Stimulated activated CD4-positive, alpha-beta T cell treated with anti-CD3 and anti-CD28 coated beads, Interleukin-4, amount 100 ng/mL, for 24 hours (primary cell): ENCODE measurements at places on chromosomes 1 and 21.

DNA sequence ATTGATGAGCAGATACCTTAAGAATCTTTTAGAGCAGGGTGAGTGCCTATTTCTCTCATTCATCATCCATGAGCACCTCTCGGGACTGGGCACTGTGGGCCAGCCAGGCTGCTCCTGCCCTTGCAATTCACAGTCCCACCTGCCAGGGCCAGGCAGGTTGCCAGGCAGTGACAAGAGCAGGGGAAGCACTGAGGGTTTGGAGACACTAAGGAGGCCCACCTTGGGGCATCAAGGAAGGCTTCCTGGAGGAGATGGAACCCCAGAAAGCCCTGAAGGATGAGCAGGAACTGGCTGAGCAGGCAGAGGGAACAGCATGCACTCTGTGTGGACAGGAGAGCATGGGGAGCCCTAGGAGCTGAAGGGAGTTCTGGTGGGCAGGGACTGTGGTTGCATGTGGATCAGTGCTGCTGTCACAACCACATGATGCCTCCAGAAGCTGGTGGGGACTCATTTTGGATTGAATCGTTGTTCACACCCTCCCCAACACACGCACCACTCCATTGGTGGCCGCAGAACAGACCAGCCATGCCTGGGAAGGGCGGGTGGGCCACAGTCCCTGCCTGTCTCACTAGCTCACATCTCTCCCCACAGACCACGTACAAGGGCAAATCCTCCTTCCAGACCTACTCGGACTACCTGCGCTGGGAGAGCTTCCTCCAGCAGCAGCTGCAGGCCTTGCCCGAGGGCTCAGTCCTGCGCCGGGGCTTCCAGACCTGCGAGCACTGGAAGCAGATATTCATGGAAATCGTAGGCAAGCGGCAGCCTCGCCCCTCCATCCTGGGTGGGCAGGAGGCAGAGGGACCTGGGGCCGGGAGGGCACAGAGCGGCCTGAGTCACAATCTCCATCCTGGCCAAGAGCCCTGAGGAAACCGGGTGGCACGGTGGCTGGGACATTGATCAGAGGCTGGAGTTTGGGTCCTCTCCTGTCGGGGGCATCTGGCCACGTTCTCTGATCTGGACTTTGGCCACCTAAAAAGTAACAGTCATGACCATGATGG, 55.1 kb downstream of the DISP3 start:
- no peak for DNase-seq

- no peak for DNase-seq
These were observed 139.9 kb downstream of the ASTN1 start for GRCh38 chr1:177024623-177025022.

GRCh38 chr1:6424619-6425593, at the start of gene ESPN:
Gene ESPN (plus strand): TSS chr1:6424776. CDS start chr1:6424956, 180 bp downstream.
- no peak for DNase-seq

GRCh38 chr1:159960721-159961381, 6.8 kb upstream of the SLAMF9 start:
- DNase-seq = no peak

- DNase-seq = no peak
These were observed 23.8 kb downstream of the CACNA1S start for GRCh38 chr1:201088395-201088794.

DNA sequence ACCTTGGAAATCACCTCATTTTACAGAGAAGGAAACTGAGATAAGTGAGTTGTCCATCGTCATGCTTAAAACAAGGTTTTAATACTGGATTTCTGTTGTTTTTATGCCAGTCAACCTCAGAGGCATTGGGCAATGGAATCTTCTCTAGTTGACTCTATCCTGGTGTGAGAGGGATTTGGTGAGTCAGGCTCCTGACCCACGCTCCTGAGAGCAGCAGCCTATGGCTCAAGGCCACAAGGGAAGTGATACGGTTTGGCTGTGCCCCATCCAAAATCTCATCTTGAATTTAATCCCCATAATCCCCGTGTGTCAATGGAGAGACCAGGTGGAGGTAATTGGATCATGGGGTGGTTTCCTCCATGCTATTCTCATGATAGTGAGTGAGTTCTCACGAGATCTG, 90.1 kb downstream of the TLR5 start:
- DNase-seq = no peak

DNA sequence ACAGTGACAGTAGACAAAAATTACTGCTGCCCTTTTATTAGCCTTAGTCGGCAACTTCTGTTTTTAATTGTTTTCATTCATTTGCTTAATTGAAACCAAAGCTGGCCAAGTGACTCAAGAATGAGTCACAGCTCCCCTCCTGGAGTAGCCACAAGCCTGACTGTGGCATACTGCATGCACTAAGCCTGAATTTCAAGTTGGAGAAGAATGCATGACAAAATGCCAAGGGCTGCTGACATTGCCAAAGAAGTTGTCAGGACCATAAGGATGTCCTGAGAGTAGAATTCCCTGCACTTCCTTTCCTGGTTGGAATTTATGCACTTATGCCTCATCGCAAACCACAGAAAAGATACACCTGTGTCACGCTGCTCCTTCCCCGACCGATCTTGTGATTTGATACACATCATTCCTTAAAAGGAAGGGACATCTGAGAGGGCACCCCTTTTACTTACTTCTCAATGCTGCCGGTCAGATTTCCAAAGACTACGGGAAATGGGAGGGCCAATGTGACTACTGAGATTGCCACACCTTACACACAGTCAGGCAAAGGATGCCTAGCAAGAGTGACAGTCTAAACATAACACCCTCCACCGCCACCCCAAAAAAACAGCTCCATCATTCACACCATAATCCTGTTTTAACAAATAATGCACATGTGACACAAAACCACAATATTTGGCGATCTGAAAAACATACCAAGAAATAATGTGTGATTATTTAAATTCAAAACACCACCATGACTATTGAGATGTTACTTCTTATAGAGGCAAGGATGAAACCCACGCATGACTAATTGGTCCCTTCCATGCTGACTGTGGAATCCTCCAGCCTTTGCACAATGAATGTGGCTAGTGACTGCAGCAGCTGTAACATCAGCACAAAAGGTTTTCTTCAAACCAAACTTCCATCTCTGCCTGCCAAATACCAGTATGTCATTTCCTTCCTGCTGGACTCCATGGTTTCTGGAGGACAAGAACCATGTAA, 28.2 kb downstream of the VAV3 start:
- peak; percentile 76 for DNase-seq

- DNase-seq = no peak
These were observed 66.2 kb downstream of the ALPL start for GRCh38 chr1:21575351-21575942.

DNA sequence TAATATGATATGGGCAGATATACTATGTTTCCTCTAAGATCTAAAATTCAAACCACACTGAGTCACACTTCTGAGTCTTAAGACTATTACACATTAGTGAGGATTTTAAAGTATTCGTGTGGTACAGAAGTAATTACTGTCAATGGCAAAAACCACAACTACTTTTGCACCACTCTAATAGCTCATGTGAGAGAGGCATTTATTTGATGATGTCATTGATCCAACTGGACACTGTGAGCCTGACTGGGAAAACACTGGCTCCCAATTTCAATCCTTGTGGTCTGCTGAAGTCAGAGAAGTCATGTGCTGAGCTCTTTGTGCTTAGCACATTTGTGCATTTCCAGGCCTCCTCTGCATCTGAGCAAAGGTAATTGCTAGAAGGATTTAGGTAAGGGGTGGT, 377.8 kb downstream of the USH2A start:
- DNase-seq = no peak

- no peak for DNase-seq
These were observed 1037.2 kb upstream of the B3GALT2 start for GRCh38 chr1:194223596-194223995.

GRCh38 chr21:44765231-44766013, 36.2 kb downstream of the UBE2G2 start:
- DNase-seq = no peak

- peak; percentile 65 for DNase-seq
These were observed 4.3 kb upstream of the CSF1 start for GRCh38 chr1:109906160-109906838.

- DNase-seq = no peak
These were observed 394.3 kb downstream of the KCNH1 start for GRCh38 chr1:210739627-210740026.

DNA sequence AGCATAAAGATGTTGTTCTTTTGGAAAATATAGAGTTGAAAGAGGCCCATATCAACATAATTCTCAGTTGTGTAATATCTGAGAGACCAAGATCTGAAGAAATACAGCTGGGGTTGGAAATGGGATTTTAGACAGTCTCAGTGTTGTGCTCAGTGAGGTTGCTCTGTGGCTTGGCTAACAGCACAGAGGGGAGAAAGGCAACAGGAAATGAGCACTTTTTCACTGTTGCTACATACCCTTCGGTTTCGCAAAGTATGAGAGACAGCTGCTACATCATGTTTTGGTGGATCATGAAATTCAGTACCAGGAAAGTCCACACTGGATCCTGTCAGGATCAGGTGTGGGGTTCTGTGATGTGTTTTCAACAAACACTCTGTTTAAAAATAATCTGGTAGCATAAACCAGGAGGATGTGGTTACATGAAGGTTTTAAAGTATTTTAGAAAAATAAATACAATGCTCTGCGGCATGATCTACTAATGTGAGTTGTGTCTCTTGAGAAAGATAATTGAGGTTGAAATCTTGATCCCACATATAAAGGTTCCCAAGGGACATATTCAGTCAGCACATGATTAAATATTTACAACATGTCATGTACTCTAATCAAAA, 7.0 kb upstream of the GPR88 start:
- DNase-seq = peak; percentile 14

- no peak for DNase-seq
These were observed at the start of gene KCNJ10 for GRCh38 chr1:160069460-160070231. Gene KCNJ10 (minus strand): TSS chr1:160070160. CDS start chr1:160042532, 27,628 bp downstream.

DNA sequence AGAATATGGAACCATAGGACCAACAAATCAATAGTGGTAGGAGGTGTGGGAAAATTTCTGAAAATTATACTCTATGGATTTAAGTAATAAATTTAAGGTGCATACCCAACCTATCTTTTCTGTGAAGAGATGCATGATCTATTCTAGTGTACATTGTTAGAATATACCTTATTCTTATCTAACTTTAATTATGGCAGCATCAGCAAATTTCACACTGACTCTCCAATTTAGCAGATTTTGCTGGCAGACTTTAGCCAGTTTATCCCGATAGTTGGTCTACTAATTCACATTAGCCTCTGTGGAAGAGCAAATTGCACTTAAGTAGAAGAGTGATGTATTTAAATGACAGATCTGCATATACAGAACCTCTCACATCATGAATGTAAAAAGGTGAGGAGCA, 400.0 kb downstream of the PLA2G4A start:
- DNase-seq = no peak

- no peak for DNase-seq
These were observed 285.0 kb downstream of the BRINP3 start for GRCh38 chr1:190192627-190193026.

GRCh38 chr1:58621391-58621790, 44.3 kb upstream of the TACSTD2 start:
- no peak for DNase-seq

DNA sequence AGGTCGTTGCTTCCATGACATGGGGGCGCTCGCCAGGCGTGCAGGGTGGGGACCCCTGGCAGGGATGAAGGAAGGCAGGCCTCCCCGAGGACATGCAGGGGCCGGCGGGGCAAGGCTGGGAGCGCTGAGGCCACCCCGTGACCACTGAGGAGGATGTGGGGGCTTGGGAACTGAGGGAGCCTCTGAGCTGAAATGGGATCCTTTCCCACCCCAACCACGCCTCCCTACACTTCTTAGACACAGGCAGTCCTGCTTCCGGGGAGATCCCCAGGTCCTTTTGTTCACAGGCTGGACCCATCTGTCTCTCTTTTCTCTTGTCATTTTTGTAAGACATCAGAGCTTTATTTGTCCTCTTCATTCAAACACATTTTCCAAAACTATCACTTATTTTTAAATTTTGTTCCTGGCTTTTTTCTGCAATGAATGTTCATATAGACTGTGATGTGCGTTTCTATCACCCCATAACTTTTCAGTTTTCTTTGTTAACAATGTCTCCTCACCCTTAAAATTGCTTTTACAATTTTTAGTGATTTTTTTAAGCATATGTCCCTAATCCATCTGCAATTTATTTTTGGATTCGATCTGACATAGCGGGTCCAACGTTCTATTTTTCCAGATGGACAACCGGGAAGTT, 156.7 kb upstream of the BACE2 start:
- DNase-seq = no peak

DNA sequence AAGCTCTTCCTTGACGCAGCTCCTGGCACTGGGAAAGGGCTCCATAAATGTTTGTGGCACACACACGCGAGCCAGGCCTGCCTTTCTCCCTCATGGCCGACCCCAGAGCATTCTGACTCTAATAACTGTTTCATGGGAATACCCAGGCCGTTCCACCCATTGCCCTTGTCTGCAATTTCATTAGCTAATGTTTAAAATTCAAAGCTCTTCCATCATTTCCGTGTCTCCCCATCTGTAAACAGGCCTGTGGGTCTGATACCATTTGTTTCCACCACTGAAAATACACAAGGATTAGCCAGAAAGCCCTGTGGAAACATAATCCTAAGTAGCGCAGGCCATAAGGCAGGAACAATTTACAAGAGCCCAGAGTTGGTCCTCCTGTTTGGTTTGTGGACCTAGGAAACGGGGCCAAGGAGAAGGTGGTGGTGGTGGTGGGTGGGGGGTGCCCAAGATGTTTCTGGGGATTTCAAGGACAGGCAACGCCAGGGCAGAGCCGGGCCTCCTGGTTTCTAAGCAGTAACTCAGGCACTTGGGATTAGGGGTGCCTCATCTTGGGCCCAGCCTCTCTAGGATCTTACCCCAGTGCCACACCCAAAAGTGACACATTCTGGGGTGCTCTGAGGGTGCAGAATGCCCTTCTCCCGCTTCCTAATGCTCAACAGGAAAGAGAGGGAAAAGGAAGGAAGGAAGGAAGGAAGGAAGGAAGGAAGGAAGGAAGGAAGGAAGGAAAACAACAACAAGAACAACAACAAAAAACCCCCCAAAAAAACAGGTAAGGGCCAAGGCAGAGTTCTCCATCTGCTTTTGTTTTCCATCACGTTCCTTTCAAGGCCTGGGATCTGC, 79.4 kb downstream of the SSBP3 start:
- no peak for DNase-seq

GRCh38 chr21:18722193-18722592, 318.6 kb upstream of the TMPRSS15 start:
- DNase-seq = no peak

DNA sequence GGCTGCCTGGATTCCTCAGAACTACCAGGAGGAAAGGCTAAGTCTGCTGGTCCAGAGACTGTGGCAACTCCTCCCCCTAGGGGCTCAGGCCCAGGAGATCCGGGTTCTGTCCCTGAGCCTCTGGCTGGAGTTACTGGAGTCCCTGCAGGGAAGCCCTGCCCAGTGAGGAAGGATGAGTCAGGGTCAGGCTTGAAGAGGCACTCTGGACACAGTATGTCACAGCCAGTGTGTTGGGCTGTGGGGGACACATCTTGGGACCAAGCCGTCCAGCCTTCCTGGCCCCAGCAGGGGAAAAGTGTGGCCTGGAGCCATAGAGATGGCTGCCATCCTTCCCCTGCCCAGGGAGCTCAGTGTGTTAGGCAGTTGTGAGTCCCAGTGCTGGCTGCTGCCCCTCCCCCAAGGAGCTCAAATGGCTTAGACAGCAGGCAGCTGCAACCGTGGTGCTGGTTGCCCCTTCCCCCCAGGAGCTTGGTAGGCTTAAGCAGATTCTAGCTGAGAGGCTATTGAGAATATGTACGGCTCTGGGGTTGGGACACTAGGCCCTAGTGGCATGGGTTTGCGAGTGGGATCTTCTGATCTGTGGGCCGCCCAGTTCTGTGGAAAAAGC, 28.2 kb upstream of the RABGAP1L start:
- no peak for DNase-seq
